ENCODE measurements at places on chromosomes 1 and 21.
A peak's percentile ranks its signal among the peaks of the same experiment; 100 is the strongest.

- DNase-seq, result peak; percentile 41
These were observed 40.2 kb upstream of the VWA5B1 start for GRCh38 chr1:20250340-20250989.

GRCh38 chr1:213891989-213892902 lies 95.5 kb upstream of the PROX1 start:
- DNase-seq, result no peak

DNA sequence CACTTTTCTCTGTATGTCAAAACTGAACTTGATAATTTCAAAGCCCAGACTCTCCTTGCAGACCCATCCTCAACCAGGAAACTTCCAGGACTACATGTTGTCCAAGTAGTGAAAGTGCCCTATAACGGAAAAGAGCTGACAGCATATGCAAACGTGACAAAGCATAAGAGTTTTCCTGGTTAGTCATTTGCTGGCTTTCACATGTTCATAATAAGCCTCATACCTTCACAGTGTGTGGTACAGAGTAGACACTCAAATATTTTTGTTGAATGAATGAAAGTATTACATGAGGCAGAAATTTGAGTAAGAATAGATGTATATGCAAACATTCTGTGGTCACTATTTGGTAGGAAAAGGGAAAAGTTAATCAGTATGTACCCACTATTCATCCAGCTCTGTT lies 473.3 kb downstream of the MRPL39 start:
- peak; percentile 4 for DNase-seq

GRCh38 chr1:151982300-151983005 lies 11.2 kb downstream of the S100A10 start:
- DNase-seq, result no peak

GRCh38 chr1:206449565-206449964 lies 20.7 kb upstream of the IKBKE start:
- peak; percentile 52 for DNase-seq

GRCh38 chr1:37471345-37472231 lies 2.8 kb upstream of the ZC3H12A start:
- DNase-seq, result peak; percentile 96
